ENCODE measurements at places on chromosomes 7 and 10.

GRCh38 chr10:72089618-72090017 lies 1.3 kb upstream of the SPOCK2 start:
- DNase-seq = no peak

GRCh38 chr10:85888004-85888403 lies 478.6 kb downstream of the GRID1 start:
- DNase-seq = no peak

GRCh38 chr10:88731296-88731695 lies 25.2 kb downstream of the LIPK start:
- no peak for DNase-seq

- no peak for DNase-seq
Measured at GRCh38 chr7:77428777-77429231, 12.7 kb upstream of the GSAP start.

DNA sequence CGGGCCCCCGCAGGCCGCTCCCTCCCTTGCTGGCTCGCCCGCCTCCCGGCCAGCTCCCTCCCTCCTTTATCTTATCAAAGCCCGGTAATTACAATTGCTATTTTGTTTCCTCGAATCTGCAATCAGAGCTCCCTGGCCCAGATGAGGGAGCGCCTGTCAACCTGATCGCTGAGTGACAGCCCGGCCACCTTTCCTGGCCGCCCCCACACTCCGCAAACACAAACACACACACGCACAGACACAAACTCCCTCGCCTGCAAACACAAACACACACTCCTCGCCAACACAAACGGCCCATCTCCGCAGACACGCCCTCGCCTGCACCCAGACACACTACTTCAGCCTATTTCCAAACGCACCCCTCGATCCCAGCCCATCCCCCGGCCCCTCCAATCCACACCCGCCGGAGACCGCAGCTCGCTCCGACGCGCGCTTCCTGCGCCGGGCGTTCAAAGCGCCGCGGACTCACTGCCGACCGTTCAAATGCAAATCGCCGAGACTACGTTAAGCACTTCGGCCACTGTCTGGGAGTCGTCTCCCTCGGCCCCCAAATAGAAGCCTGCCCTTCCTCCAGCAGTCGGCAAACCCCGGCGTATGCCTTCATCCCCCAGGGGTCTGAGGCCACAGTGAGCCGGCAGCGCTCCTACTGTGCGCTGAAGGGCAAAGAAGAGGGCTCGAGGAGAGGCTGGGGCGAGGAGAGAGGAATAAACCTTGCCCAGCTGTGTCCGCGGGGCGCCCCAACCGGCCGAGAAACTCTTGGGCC lies 3.0 kb upstream of the FGF8 start:
- no peak for DNase-seq

DNA sequence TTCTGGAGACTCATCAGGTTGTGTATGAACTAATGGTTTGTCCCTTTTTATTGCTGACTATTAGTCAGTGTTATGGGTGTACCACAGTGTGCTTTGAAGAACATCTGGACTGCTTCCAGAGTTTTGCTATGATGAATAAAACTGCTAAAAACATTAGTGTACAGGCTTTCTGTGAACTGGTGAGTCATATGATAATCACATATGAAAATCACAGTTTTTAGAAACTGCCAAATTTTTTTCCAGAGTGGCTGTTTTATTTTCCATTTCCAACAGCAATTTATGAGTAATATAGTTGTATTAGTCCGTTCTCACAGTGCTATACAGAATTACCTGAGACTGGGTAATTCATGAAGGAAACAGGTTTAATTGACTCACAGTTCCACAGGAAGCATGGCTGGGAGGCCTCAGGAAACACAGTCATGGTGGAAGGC lies 281.2 kb upstream of the VSTM2A start:
- no peak for DNase-seq

DNA sequence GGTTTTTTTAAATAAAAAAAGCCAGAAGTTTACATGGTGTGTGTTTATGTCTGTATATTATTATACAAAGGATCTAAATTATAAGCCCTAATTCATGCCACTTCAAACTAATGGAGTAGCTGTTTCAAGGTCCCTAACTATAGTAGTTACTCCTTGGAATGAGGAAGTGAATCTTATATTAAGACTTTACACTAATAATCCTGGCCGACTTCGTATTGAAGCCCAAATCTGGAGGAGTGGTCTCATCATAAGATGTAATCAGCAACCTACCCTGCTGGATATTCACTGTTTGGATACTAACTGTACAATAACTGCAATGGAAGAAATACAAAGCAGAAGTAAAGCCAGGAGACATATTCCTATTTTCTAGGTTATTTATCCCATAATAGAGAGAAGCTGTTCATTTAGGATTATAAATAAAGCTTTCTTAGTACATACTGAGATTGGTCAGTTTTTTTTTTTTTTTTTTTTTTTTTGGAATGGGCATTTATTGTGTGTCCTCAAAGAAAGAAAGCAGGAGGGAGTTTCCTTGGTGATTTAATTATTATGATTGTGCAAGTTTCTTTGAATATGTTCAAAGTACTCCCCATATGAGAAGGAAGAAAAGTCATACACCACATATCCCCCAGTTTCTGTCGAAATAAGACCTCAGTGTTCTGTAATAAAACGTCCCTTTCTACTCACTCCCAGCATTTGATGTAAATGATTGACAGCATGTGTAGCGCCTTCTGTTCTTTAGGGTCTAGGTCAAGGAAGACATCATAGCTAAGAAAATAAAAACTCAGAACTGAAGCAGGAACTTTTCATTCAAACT lies 397.8 kb downstream of the EXOC4 start:
- no peak for DNase-seq

GRCh38 chr10:5666841-5667630 lies 641 bp upstream of the ASB13 start:
- no peak for DNase-seq

DNA sequence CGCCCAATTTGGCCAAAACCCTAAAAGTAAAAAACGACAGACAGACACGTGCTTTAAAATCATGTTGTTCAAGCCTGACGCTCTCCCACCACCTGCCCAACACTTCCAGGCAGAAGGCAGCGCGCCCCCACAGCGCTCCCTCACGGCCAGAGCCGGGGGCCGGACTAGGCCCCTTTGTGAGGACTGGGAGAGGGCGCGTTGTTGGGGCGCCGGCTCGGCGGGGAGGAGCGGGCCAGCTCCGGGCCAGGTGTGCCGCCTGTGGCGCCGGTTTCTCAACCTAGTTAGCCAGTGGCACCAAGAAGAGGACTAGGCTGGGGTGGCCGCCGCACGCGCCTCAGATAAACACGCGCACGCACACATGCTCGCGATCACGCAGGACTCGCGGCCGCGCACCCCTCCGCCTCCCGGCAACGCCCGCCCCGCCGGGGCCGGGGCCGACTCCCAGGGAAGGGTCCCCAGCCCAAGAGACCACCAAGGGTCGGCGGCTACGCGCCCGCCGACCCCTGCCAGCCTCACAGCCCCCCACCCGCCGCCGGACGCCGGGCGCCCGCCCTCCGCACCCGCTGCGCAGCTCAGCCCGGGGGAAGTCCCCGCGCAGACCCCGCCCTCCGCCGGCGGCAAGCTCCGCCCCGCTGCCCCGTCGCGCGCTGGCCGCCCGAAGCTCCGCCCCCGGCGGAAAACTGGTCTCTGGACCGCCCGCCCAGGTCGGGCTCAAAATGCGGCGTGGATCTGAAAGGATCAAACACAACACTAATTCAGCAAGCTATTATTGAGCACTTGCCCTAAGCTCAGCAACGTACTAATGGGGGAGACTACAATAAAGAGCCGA lies at the start of gene IMMP2L:
Gene IMMP2L, minus strand, starts transcription at position 589 of the 829 bp plus-strand sequence.
- DNase-seq = peak; percentile 76

- no peak for DNase-seq
Measured at GRCh38 chr10:129704225-129704624, 237.2 kb downstream of the MGMT start.

DNA sequence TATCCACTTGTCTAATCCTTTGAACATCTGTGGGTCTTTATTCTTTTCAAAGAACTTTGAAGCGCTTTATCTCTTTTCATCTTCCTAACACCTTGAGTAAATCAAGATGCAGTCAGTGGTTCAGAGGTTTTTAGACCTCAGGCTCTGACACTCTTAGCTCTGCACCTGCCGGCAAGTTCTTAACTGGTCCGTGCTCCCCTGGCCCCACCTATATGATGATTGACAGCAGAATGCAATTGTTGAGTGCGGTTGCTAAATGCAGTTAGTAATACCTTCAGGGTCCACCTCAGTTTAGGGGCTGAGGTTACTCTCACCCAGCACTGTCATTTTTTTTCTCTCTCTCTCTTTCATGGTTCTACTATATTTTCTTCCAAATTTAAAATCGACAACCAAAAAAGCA lies 854.2 kb upstream of the AUTS2 start:
- no peak for DNase-seq

DNA sequence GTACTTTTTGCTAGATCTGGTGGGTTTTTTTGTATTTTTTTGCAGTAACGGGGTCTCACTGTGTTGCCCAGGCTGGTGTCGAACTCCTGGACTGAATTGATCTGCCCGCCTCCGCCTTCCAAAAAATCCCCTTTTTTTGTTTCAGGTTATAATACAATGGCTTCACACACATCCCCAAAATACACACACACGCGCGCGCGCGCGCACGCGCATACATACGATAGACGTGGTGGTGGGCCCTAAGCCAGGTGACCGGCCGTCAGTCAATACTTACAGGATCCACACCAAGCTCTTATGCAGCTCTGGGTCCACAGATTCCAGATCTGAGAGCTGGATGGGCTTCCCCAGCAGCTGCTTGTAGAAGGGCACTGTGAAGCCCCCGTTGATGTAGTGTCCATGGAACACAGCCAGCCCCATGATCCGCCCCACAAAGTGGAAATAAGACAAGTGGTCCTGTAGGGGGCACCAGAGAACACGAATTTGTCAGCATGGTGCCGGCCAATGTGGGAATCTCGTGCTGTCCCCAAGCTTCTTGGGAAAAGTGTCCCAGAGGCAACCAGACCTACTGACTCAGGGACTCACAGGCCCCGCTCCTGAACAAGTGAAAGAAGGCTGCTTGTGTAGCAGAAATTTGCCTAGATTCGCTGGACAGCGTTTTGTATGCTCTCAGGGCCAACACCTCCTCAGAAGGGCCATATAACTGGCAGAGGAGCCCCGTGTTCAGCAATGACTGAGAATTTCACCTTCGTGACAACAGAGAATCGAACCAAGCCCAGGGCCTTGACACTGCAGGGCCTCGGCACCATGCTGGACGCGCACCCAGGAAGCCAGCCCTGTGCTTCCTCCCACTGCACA lies 103.6 kb downstream of the SMURF1 start:
- peak; percentile 6 for DNase-seq

DNA sequence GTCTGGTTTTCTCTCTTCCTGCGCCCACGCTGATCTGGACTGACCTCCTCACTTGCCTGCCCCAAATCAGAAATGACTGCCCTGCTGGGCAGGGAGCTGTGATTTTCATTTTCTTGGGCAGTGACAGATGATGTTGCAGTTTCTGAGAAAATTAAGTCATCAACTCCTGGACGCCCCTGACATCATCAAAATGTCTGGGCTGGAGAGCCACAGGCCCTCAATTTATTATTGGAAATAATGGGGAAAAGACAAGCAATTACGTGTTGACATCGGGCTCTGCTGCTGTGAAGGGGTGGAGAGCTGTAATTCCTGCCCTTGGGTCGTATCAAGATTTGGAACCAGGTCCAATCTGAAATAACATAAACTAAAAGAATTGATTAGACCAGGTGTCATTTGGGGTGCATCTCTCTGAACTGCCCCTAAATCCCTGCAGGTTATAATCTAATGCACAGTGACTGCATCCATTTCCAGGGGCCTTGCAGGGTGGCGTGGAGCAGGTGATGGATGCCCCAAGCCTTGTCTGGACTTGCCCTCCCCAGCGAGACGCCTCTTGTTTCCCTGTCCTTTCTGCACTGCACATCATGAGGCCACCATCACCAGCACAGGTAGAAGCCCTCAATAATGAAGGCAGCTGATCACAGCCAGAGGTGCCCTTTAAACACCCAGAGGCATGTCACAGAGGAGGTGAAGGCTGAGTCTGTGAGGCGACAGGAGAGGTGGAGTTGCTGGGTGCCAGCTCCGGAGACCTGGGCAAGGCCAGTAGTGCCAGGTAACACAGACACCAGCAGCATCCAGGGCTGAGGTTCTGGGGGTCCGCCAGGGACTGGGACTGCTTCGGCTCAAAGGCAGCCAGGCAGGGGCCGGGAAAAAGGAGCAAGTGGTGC lies 98.7 kb downstream of the HTR5A start:
- DNase-seq = no peak

Measured in stimulated activated CD8-positive, alpha-beta memory T cell treated with anti-CD3 and anti-CD28 coated beads, Interleukin-4, amount 100 ng/mL, for 4 hours (primary cell).